Kidney (tissue), 22 donors: ENCODE measurements at places on chromosomes 4 and X. TPM values are rescaled to one million over a fixed set of nuclear protein-coding genes. Genes with fewer than 3 reads are reported as not detected.

The FGF16 gene
- total RNA-seq = 0.25 TPM

DNA sequence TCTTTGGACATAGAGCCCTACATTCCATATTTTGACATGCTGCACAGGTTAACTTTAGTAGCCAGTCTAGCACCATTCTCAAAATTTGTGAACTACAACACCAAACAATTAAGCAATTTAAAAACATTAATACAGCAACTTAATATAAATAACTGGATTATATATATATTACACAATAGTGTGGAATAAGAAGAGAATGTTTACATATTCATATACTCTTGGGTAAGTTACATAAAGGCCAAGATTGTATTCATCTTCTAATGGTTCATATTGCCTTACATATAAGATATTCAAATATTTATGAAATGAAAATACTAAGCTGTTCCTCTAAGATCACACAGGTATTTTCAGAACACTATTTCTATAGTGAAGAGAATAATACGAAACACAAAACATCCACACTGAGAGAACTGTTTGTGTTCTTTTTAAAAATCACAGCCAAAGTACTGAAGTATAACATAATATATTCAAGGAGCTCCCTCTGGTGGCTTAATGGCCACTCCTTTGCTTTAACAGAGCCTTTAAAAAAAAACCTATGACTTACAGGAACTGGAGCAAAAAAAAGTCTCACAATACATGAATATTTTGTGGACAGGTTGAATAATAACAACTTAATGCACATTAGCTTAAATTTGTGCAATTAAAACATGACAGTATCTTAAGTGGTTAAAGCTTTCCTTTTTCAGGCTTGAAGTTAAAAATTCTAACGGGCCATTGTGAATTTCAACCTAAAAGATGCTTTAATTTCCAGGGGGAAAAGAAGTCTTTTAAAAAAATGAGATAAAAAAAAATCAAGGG is 46.2 kb downstream of the NEK1 start:
- DNase-seq = peak; percentile 81

GRCh38 chr4:55791666-55792065 is 27.9 kb upstream of the EXOC1L start:
- DNase-seq = no peak

GRCh38 chrX:135740681-135741149 is 27.3 kb downstream of the CT45A1 start:
- DNase-seq = no peak

DNA sequence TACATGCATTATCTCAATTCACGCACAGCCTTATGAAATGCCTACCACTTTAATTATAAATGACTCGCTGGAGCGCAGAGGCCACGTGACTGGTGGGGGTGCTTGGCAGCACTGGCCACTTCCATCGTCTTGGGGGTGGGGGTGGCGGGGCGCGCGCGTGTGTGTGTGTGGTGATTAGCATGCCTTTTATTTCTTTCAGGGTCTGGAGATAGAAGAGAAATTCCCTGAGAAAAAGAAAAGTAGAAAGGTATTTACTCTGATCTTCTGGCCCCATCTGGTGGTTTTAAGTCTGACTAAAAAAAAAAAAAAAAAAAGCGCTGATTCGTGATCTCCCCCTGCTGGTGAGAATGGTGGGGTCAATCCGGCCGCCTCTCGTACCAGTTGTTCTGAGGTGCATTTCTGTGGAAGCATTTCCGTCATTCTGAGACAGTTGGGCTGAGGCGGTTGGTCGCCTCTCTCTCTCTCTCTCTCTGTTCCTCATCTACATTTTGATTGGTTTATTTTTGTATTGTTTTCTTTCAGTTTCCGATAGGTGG is at the start of gene CCNB3:
Gene CCNB3, plus strand, starts transcription at position 402 of the 536 bp plus-strand sequence. CDS start 80,399 bp downstream, outside the sequence.
- peak; percentile 78 for DNase-seq

DNA sequence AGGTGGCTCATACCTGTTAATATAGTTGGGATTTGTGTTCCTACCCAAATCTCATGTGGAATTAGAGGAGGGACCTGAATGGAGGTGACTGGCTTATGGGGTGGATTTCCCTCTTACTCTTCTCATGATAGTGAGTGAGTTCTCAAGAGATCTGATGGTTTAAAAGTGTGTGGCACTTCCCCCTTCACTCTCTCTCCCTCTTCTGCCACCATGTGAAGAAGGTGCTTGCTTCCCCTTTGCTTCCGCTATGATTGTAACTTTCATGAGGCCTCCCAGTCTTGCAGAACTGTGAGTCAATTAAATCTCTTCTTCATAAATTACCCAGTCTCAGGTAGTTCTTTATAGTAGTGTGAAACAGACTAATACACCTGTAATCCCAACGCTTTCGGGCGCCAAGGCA is 28.3 kb upstream of the WDR19 start:
- DNase-seq = no peak
